ENCODE measurements at places on chromosomes 1 and 21.

DNA sequence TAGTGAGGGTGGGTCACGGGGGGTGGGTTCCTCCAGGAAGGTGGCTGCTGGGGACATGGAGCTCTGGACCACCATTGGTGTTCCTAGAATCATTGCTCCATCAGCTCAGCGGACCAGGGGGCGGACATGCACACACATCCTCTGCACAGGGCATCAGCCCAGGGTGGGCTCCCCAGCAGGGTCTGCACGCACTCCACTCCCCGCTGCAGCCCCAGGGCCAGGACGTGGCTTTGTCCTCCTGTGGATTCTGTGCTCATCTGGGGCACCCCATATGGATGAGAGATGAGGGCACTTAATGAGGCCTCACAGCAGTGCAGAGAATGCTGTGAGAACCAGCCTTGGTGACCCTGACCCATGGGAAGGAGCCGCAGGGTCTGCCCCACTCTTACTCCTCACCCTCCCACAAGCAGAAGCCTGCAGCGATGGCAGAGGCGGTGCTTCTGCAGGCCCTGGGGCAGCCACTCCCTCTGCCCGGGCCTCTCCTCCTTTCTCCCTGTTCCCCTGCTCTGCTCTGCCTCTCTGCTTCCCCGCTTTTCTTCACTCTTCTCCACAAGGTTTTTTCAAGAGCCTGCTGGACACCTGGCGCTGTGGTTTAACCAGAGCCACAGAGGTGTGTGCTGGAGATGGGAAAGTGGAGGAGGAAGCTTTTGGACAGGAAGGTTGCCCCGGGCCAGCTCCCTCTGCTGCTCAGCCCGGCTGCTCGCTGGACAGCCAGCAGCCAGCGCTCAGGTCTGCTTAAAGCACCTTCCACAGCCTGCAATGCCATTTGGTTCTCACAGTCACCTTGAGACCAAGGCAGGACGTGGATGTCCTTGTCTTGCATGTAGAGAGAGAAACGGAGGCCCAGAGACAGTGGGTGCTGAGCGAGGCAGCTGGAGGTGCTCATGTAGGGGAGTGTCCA, 26.3 kb upstream of the PCBP3 start:
- DNase-seq: no peak

DNA sequence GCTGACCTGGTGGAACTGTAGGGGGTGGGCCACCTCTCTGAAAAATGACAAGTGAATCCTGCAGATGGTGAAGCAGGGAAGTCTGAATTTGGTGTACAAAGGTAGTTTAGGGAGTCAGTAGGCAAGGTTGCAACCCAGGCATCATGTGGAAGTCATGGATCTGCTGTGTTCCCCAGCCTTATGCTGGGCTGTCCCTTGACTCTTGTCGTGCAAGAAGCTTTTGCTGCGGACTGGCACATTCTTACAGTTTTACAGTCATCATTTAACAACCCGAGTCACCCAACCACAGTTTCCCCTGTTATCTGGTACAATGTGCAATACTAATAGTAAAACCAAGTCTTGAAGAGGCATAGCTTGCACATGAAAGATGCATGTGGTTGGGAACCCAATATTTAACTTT, 13.2 kb downstream of the RHOU start:
- no peak for DNase-seq

- DNase-seq: no peak
Observed at GRCh38 chr21:22728091-22728490, 1729.9 kb downstream of the NCAM2 start.

- DNase-seq: no peak
Observed at GRCh38 chr1:226737819-226738420, 1.2 kb downstream of the ITPKB start.

DNA sequence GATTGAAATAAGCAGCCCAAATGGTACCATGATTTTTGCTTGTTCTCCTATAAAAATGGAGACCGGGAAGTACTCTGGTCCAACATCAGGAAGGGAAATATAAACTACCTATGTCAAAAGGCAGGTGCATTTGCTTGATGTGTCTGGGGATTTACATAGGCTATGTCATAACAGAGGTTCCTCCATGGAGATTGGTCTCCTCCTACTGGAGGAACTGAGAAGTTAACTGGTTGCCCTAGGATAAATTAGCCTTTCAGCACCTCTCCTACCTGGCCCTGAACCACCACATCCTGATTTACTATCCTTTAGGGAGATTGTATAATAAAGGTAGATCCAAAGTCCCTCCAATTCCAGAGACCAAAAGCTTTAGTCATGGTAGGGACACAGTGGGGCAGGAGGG, 1109.3 kb upstream of the B3GALT2 start:
- no peak for DNase-seq

GRCh38 chr1:171196351-171196750, 11.3 kb downstream of the FMO2 start:
- DNase-seq: no peak

- no peak for DNase-seq
Observed at GRCh38 chr1:232883992-232884661, 66.3 kb upstream of the NTPCR start.

- no peak for DNase-seq
Observed at GRCh38 chr21:38402291-38402690, 96.0 kb downstream of the ERG start.

DNA sequence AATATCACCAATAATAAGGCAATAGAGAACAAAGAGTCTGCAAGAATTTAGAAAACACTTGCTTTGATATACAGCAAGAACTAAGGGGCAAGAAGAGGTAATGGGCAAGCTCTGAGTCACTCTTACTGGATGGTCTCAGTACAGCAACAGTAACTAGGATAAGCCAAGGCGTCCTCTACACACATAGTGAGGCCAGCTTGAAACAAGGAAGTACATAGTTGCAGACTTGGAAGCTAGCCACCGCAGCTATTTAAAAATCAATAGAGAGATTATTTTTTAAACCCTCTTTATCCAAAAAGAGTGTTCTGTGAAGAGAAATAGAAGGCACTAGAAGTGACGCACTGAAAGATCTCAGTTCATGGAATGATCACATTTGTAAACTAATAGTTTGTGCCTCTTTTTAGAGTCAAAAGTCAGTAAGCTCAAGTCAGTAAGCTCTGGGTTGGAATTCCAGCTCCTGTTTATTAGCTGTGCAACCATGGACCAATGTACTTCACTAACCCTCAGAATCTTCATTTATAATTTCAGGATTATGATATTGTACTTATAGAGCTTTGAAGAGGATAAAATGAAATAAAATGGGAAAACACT, 118.6 kb downstream of the AKT3 start:
- no peak for DNase-seq

- no peak for DNase-seq
Observed at GRCh38 chr1:103387898-103388297, 137.6 kb upstream of the RNPC3 start.

DNA sequence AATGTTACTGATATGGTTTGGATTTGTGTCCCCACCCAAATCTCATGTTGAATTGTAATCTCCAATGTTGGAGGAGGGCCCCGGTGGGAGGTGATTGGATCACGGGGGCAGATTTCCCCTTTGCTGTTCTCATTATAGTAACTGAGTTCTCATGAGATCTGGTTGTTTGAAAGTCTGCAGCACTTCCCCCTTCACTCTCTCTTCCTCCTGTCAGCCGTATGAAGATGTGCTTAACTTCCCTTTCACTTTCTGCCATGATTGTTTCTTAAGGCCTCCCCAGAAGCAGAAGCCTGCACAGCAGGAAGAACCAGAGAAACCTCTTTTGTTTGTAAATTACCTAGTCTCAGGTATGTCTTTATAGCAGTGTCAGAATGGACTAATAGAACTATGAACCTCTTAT, 28.4 kb downstream of the TRIM33 start:
- no peak for DNase-seq

GRCh38 chr1:9801909-9802308, 21.9 kb downstream of the CLSTN1 start:
- no peak for DNase-seq

GRCh38 chr1:24635195-24635843, 7.8 kb upstream of the SRRM1 start:
- DNase-seq: peak; percentile 41

DNA sequence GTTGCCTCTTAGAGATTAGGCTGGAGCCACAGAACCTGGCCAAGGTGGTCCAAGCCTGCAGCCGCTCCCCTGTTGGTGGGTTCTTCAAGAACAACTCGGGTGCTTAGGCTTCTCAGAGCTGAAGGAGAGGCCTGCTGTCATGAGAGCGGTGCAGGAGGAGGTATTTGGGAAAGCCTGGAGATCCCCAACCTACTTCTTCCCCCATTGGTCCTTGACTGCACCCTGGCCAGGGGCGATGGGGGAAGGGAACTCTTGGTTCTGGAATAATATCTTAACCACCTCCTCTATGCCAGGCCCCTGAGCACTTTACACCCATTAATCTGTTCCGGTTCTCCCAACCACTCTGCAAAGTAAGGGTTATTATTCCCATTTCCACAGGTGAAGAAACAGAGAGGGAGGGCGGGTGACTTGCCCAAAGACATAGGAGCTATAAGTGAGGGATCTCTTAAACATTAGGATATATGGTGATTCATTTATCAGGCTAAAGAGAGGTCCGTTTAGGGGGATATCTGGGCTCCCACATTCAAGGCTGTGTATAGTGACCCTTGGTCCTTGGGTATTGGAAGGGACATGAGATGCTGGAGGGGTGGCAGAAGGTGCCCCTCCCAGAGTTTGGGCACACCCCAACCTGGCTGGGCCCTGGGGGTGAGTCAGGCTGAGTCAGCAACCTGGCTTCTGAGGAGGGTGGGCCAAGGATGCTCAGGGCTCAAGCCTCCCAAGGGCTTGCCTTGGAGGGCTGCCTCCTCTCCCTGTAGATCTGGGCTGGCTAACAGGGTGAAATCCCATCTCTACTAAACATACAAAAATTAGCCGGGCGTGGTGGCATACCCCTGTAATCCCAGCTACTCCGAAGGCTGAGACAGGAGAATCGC, 5.2 kb downstream of the TRNP1 start:
- no peak for DNase-seq

- no peak for DNase-seq
Observed at GRCh38 chr1:226220473-226221189, 2.8 kb upstream of the MIXL1 start.

- DNase-seq: no peak
Observed at GRCh38 chr1:51520700-51521248, 1.7 kb upstream of the EPS15 start.

- DNase-seq: no peak
Observed at GRCh38 chr1:116002781-116003420, 26.6 kb downstream of the SLC22A15 start.

DNA sequence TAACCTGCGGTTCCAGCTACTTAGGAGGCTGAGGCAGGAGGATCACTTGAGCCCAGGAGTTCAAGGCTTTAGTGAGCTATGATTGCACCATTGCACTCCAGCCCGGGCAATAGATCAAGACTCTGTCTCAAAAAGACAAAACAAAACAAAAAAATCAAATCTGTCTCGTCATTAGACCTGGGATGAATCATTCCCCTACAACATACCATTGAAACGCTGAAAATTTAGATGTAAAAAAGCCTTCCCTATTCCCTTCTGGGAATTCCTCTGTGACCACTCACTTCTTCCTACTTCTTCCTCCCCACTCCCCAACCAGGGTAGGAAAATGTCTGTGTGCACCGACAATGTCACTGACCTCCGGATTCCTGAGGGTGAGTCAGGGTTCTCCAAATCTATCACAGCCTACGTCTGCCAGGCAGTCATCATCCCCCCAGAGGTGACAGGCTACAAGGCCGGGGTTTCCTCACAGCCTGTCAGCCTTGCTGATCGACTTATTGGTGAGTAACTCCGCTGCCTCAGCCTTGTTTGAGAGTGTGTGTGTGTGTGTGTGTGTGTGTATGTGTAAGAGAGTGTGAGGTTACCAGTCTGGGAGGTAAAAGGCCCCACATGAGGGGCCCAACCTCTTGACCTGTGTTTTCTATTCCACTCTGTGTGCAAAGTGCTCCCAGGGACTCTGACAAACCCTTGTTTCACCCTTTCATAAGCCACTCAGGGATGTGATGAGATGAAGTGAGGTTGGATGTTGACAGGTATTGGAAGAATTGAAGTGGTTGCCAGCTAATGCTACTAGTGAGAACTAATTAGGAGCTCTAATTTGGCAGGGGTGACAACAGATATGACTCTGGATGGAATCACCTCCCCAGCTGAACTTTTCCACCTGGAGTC, 16.3 kb upstream of the SARS1 start:
- peak; percentile 96 for DNase-seq

GRCh38 chr1:65289449-65289848, 19.9 kb upstream of the DNAJC6 start:
- DNase-seq: no peak

DNA sequence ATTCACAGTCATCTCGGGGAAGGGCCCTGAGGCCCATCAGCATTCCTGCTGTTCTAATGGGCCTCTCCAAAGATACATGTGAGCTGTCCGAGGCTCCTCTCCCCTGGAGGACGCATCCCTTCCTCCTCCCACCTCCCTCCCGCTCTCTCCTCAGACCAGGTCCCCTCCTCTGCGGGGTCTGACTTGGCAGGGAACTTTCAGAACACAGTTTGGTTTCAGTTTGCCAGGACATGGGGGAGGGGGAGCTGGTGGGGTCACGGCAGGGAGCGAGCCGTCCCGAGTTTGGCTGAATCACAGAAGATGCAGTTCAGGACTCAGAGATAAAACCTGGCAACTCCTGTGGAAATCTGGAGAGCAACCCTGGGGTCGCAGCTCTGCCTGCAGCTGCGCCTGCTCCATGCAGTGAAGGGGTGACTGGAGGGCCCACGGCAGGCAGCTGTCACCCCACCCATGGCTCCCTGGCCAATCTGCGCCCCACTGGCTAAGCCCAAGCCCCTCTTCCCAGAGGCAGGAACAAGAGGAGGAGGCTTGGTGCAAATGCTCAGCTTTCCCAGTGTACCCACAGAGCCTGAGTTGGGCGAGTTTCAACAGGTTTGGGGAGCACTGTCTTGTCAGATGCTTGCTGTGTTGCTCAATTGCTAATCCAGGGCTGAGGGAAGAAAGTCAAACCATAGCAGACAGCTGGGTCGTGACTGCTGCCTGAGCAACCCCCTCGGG, 5.7 kb downstream of the WNT4 start:
- no peak for DNase-seq

- no peak for DNase-seq
Observed at GRCh38 chr21:42733874-42734273, 80.5 kb downstream of the PDE9A start.

- no peak for DNase-seq
Observed at GRCh38 chr1:46303872-46304326, 401 bp downstream of the UQCRH start.

DNA sequence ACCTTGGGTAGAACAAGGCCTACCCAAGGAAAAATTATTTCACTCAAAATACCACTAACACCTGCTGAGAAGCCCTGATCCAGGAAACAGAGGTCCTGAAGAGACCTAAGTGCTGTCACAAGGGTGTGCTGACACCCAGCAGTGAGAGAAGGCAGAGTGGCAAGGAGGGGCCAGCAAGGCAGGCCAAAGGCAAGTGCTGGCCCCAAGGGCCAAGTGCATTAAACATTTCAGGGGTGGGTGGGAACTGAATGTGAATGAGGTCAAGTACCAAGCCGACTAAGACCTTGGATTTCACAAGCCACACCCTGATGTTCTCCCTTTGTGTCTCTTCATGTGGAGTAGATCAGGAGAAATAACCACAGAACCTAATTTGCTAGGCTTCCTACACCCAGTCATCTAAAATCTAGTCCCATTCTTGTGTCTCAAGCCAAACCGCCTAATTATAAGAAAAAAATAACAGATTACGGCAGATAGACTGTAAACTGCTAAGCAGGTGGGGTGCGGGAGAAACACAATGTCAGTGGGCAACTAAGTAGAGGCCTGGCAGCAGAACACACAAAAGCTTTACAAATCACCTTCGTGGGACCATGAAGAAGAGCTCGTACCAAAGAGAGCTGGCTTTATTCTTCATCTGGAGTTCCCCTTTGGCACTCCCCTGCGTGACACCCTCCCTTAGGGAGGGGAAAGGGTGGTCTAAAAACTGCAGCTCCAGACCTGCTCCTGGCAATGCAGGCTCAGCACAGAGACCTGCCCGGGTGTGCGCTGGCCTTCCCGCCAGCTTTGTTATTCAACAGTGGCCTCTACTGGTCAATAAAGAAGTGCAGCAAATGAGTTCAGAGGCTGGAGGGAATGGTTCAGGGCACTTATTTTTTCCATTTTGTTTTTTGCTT, 8.7 kb downstream of the UBE2G2 start:
- DNase-seq: no peak
